ENCODE measurements at places on chromosomes 3 and 15.
A peak's percentile ranks its signal among the peaks of the same experiment; 100 is the strongest.

GRCh38 chr3:157294491-157294890, 134.5 kb upstream of the CCNL1 start:
- no peak for DNase-seq

DNA sequence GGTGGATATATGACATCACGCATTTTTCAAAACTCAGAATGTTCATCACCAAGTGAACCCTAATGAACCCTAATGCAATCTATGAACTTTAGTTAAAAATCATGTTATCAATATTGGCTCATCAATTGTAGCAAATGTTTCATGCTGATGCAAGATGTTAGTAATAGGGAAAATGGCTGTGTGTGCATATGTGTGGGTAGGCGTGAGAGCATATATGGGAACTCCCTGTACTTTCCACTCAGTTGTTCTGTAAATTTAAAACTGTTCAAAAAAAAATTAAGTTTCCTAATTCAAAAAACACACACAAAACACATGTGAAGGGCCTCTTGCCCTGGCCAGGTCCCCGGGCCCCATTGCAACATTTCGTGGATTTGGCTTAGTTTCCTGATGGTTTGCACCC, 89.7 kb upstream of the PROK2 start:
- no peak for DNase-seq

DNA sequence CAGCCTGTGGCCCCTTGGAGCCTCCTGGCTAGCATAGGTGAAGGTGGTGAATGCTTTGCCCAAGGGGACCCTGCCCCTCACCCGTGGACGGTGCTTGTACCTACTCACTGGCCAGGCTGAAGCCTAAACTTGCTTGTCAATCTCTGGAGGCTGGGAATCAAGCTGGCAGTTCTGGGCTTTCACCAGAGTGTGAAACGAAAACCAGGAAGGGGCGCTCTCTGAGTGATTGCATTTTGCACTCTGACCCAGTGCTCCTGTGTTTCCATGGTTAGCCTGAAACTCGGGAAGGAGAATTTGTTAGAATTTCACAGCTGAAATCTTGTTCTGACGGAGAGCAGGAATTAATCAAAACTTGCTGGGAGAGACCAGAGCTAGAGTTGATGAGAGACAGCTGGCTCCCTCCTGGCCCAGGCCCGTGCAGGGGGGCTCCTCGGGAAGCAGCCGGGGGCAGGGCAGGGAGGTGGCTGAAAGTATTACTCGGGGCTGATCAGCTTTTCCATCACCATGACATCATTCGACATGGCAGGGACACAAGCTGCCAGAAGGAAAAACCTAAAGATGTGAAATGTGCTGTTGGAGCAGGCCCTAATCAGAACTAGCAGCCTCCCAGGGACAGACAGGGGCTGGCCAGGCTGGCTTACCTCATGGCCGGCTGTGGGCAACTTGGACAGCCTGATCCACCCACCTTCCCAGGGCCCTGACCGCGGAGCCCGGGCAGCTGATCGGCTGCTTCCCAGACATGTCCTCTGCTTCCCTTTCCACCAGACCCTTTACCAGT, 323.6 kb upstream of the CTDSPL start:
- DNase-seq: no peak

DNA sequence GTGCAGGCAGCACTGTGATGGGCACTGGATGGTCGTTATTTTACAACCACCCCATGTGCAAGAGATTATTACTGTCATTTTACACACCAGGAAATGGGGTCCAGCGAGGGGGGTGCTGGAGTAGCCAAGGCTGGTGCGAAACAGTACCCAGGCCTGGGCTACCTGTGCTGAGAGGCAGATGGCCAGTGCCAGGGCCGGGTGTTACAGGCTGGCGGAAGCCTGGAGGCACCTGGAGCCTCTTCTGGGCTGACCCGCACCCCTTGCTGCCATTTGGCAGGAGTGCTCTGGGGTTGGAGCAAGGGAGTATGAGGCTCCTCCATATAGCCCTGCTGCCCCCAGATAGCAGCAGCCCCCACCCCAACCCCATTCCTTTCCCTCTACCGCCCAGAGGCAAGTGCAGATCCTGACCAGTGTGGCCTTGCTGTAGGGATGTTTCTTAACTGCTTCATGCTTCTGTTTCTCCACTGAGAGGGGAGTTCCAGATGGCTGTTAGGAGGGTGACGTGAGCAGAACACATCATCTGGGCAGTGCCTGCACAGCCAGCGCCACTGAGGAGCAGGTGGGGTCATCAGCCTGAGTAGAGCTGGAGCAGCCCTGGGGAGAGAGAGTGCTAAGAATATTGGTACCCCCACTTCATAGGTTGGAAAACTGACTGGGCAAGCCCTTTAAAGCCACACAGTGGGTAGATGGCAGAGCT, 15.3 kb downstream of the SNX33 start:
- DNase-seq: no peak

DNA sequence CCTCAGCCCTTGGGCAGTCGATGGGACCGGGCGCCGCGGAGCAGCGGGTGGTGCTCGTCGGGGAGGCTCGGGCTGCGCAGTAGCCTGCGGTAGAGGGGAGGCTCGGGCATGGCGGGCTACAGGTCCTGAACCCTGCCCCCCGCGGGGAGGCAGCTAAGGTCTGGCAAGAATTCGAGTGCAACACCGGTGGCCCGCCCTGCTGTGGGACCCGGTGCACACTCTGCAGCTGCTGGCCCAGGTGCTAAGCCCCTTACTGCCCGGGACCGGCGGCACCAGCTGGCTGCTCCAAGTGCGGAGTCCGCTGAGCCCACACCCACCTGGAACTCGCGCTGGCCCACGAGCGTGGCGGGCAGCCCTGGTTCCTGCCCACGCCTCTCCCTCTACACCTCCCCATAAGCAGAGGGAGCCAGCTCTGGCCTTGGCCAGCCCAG, 377.7 kb upstream of the RBMS3 start:
- no peak for DNase-seq

- DNase-seq: no peak
Measured at GRCh38 chr3:155398046-155398445, 104.6 kb upstream of the STRIT1 start.

DNA sequence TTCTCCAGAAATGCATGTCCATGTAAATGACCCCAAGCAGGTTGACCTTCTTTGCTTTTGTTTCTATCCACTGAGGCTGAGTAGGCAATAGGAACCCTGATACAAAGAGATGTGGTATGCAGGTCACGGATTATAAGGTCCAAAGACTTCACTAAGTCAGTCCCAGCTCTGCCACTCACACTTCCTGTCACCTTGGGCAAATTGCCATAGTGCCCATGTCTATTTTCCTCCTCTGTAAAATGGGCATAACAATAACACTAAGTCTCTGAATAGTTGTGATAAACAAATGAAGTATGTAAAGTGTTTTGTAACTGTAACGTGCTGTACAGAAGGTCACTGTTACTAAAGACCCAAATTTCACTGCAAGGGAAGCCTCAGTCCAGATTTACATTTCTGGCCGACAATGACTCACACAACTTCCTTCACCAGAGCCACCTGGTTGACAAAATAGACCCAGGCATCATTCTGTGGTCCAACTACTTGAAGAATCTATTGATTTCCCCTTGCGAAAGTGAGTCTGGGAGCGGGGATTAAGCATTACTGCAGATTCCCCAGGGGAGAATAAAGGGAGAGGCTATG, 175.4 kb upstream of the LPP start:
- no peak for DNase-seq

DNA sequence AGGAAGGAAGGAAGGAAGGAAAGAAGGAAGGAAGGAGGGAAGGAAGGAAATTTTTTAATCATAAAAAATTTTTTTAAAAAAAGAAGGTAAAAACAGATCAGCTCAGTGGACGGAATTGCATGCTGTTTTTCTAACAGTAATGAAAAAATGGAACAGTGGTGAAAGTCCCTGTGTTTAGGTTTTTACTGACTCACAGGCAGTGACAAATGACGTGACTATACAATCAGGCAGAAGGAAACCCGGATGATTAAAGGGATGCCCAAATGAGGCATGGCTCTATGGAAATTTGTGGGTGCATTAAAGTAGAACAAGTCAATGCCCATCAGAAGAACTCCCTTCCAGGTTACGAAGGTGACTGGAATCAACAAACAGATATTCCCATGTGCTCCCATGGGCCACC, 135.0 kb downstream of the IMPG2 start:
- no peak for DNase-seq

- DNase-seq: no peak
Measured at GRCh38 chr15:41507820-41508290, 5.8 kb downstream of the LTK start.

DNA sequence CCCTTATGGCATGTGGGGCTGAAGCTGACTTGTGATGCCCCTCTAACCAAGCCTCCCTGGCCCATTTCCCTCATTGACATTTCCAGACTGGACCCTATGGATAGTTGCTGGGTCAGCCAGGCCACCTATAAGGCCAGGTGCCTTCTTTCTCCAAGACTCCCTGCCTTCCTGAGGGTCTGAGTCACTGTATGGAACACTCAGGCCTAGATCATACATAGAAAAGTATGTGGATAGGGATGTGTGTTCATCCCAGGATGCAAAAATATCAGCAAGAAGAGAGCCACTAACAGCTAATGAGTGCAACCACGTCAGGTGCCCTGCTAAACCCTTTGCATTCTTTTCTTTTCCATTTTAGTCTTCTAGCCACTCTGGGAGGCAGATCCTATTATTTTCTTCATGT, 168.4 kb upstream of the WNT5A start:
- DNase-seq: no peak

GRCh38 chr3:52230461-52230860, 5.0 kb upstream of the TLR9 start:
- no peak for DNase-seq

DNA sequence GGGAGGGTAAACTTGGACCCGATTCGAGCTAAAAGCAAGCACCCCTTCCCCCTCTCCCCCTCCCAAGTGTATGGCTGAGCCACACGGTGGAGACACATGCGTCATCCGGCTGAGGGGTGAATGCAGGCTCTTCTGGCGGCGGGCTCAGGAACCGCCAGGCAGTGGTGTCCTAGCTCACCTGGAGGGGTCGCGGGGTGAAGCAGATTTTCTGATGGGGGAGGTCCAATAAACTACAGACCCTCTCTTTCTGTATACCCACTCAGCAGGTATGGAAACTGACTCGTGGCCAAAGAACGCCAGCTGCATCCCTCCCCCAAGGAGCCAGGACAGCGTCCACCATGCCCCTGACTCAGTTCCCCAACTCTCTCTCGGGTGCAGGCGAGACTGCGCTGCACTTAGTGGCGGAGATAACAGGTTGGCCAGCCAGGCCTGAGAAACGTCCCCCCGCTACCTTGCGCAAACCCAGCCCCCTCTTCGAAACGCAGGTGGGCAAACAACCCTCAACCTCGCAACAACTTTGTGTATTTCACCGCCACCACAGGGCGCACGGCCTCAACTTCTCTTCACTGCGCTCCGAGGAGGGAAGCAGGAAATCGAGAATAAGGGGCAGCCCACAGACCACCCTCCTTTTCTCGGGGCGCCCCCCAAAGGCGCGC, 1.3 kb downstream of the MAGI1 start:
- peak; percentile 2 for DNase-seq

DNA sequence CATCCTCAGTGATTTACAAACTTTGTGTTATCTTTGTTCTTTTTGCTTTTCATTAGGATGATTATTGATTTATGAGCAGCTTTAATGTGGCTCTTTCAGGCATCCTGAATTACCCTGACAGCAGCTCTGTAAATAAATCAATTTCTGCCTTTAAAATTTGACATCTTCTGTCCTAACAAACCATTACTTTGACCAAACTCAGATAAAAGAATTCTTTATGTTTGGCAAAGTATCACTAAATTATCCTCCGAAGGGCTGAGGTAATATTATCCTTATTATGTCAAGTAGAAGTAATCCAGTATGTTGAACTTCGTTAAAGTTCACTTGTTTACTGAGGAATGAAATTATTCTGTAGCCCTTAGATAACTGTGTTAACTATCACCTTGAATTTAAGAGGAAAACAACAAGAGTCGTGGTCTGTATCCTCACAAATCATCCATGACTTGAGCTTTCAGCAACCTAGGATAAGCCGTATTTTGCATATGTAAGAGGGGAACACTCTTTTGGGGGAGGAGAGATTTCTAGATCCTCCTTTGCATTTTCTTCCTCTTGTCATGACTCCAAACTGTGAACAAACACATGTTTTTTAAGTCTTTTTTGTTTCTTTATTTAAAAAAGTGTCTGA, 173.2 kb upstream of the STAC start:
- no peak for DNase-seq

Measured in NCI-H1105 (cell line).